ENCODE measurements at places on chromosomes 12 and 14. TPM values are rescaled to one million over a fixed set of nuclear protein-coding genes. Genes with fewer than 3 reads are reported as not detected.

DNA sequence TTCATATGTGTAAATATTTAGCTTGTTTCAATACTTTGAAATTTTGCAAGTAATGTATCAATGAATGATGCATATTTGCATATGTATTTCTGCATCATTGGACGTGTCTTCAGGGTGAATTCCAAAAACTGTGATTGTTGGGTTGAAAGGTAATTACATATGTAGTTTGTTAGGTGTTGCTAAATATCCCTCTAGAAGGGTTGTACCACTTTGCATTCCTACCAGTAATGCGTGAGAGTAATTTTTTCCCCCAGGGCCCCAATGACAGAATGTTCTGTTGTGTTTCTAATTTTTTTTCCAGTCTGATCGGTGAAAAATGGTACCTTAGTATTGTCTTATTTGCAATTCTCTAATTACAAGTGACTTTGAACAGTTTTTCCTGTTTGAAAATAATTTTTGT, 408.9 kb downstream of the NAV3 start:
- DNase-seq = no peak

The ZC2HC1C gene
- total RNA-seq = not detected

- no peak for DNase-seq
Observed at GRCh38 chr14:52663850-52664249, 31.5 kb downstream of the ERO1A start.

DNA sequence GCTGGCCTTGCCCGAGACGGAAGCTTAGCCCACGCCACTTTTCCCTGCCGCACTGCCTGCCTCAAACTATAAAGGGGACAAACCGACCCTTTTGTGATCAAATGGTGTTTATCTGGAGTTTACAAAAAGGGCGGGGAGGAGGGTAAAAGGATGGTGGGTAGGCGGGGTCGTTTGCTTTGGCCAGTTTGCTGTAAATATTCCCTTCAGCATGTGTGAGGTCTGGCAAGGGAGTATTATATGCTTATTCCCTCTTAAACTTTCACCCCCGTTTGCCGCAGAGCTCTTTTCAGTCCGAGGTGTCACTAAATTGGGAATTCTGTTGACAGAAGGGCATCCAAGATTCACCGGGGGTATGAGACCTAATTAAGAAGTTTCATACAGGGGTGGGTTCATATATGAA, 3.8 kb upstream of the TBX3 start:
- DNase-seq = no peak

- DNase-seq = no peak
Observed at GRCh38 chr14:91284146-91284790, 39.8 kb upstream of the GPR68 start.

GRCh38 chr12:112963227-112963861, 15.0 kb upstream of the OAS2 start:
- DNase-seq = no peak

The TMEM179 gene
- total RNA-seq = 1.4 TPM

The ACRBP gene
- total RNA-seq = 2.2 TPM

GRCh38 chr12:63419154-63419553, 249.1 kb downstream of the DPY19L2 start:
- peak; percentile 12 for DNase-seq

DNA sequence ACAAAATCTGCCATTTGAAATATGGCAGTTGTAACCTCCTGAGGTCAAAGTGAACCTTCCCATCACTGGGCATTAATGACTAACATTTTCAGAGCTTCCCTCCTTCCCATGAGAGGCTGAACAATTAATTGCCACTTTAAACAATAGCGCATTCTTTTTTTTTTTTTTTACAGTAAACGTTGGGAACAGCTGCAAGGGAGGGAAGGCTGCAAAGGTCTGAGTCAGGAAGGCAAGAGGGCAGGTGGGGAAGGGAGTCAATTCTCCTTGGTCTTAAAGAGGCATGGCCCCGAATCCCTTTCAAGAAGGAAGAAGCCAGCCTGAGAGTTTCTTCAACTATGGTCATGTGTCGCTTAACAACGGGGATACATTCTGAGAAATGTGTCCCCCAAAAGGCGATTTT, 41.0 kb upstream of the PLEKHG3 start:
- no peak for DNase-seq

The KRT77 gene
- not detected for total RNA-seq

DNA sequence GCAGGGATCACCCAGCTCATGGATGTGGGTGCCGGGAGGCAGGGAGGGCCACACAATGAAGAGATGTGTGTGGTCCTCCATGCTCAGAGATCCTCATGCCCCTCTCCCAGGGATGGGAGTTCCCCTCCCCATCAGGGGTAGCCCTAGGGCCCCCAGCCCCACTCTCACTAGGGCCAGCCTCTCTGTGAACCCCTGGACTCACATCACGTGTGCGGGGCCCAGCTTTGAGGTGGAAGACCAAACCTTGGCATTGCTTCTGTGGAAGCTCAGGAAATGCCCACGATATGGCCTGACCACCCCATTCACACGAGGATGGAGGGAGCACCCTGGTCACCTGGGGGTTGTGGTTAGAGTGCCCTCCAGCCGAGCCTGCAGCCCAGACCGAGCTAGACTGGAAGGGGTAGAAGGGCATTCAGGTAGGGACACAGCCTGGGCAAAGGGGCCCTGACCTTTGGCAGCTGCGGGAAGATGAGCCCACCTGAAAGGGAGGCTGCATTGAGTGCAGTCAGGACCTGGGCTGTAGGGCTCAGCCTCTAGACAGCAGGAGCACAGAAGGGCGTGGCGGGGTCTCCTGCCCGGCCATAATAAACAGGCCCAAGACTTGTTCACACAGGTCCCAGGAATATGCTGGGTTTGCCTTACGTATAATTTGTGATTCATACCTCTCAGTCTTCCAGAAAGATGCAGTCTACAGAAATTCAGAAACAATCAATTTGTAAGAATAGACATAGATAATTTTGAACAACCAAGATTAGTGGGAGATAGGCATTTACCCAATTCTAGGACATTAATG, 34.8 kb upstream of the RCOR1 start:
- no peak for DNase-seq

GRCh38 chr12:44287545-44287944, 451.7 kb downstream of the TMEM117 start:
- no peak for DNase-seq

DNA sequence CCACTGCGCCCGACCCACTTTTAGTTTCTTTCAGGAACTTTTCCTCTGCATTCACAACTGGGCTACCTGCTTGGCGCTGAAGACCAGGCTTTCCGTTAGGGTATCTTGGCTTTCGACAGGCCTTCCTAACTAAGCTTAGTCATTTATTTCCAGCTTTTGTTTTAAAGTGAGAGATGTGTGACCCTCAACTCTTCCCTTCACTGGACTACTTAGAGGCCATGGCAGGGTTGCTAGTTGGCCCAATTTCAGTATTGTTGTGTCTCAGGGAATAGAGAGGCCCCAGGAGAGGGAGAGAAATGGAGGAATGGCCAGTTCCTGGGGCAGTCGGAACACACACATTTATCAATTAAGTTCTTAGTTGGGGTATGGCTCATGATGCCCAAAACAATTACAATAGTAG, 10.4 kb downstream of the MTA1 start:
- no peak for DNase-seq

DNA sequence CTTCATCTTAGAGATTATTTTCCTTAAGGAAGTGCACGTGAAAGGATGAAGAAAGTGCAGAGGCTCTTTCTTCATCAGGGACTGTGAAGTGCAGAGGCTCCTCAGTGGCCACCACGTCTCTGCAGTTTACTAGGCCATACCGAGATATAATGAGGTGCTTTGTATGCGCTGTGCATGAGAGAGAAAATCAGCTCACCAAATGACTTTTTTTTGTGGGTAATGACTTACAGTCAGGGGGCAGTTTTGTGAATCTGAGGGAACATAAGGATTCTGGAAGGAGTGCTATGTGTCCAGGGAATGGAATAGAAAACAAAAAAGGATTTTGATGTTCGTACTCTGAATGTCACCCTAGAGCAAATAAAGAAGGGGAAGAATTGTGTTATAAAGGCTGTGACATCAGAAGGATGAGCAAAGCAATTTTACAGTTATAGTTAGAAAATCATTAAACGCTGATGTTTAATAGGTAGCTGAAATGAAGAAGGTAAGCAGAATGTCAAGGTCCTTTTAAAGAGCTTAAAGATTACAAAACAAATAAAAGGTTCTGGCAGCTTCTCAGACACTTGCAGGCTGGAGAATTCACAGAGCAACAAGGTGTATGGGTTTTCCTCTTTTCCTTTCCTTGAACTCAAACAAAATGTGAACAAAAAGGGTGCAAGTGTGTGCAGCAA, 247.5 kb upstream of the NOVA1 start:
- no peak for DNase-seq

- DNase-seq = peak; percentile 68
Observed at GRCh38 chr14:55454264-55455002, 14.0 kb upstream of the TBPL2 start.

The PPP4R4 gene
- total RNA-seq = not detected

The GUCY2C gene
- 87.4 TPM for total RNA-seq

GRCh38 chr14:57530571-57530970, 36.9 kb upstream of the CCDC198 start:
- DNase-seq = no peak

DNA sequence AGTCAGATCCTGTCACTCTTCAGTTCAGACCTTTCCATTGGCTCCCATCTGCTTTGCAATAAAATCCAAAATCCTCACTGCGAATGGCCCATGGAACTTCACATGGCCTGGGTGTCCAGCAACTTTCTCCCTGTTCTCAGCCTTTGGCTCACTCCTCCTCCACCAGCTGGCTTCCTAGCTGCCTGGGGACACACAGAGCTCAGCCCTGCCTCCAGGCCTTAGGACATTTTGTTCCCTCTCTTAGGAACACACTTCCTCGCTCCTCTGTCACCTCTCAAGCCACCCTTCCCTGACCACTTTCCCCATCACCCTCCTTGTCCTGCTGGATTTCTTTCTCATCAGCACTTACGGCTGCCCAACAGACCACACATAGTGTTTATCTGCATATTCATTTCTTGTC, 419.6 kb downstream of the MED13L start:
- no peak for DNase-seq

GRCh38 chr12:47652521-47653234, 53.2 kb downstream of the RPAP3 start:
- DNase-seq = no peak

- no peak for DNase-seq
Observed at GRCh38 chr12:107296681-107297089, 203.3 kb upstream of the CRY1 start.

- no peak for DNase-seq
Observed at GRCh38 chr12:81956468-81956860, 197.3 kb upstream of the PPFIA2 start.

GRCh38 chr14:93936245-93936644, 9.1 kb downstream of the FAM181A start:
- no peak for DNase-seq

The C14orf132 gene
- total RNA-seq = 6.4 TPM

The KRT4 gene
- total RNA-seq = not detected

GRCh38 chr12:123150275-123150743, 581 bp downstream of the PITPNM2 start:
- peak; percentile 31 for DNase-seq

DNA sequence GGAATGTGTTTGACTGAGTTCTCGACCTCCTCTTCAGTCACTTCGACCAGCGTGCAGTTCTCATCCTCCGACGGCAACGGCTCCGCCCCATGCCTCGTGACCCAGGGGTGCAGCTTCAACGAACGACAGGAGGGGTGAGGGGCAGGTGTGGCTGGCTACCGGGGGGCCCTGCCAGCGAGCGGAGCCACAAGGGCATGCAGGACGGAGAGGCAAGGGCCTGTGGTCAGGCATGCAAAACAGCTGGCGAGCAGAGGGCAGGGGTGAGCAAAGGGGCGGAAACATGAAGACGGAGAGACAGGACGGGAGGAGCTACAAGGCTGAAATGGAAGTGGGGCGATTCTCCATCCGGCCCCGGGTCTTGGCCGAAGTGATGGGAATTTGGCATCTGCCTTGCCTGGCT, 38.7 kb downstream of the P2RX4 start:
- DNase-seq = peak; percentile 74

GRCh38 chr12:57227315-57228115, 2.0 kb upstream of the SHMT2 start:
- DNase-seq = no peak

DNA sequence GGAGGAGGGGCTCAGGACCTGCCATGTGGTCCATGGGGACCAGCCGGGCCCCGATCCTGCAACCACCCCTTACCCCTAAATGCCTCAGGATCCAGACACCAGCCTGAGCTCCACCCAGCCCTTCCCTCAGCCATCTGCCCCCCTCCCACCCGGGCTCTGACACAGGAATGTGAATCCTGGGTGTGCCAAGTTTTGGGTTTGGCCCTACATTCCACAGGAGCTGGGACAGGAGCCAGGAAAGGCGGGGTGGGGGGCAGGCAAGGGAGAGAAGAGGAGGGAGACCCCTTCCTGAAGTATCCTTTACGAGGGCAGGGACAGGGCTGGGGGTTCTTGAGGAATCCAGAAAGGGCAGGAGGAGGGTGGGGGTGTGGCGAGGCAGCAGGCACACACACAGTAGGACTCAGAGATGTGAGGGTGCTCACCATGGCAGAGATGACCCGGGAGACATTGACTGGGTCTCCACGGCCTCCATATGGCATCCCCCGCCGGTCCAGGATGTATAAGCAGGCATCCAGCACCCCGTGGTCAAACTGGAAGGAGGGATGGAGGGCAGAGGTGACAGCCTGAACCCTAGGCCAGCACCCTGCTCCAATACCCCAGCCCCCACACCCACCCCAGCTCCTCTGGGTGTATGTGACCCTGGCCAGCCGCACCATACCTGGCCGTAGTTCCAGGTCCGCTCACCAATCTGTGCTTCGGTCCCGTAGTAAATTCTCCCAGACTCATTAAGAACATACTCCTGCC, 3.5 kb downstream of the TGM1 start:
- no peak for DNase-seq

The KRT74 gene
- total RNA-seq = not detected

The CCDC184 gene
- 0.27 TPM for total RNA-seq

The GAS2L3 gene
- total RNA-seq = 12.5 TPM

DNA sequence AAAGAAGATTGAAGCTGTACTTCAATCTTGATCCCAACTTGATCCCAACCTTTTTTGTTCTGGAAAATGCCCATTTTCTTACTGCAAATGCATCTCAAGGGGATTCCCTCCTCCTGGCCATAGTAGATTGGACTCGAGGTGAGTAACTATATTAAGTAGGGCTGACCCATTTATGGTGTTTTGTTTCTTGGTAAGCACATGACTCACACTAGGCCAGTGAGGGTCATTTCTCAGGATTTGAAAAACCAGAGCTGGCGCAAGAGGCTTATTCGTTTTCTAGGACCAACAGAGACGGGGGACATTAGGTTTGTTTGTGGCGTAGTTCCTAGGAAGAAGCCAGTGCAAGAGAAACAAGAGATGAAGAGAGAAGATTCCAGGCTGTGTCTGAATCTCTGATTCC, 51.4 kb downstream of the MRPL42 start:
- DNase-seq = no peak
